ENCODE measurements at places on chromosomes 16 and 17. TPM values are rescaled to one million over a fixed set of nuclear protein-coding genes. Genes with fewer than 3 reads are reported as not detected.

MYOCD gene
- total RNA-seq: not detected

CX3CL1 gene
- not detected for total RNA-seq

GDPD3 gene
- total RNA-seq: 37.8 TPM

CBFA2T3 gene
- total RNA-seq: not detected

MAF gene
- total RNA-seq: 173 TPM

TAF15 gene
- total RNA-seq: 282 TPM

OTOP2 gene
- total RNA-seq: not detected

DNA sequence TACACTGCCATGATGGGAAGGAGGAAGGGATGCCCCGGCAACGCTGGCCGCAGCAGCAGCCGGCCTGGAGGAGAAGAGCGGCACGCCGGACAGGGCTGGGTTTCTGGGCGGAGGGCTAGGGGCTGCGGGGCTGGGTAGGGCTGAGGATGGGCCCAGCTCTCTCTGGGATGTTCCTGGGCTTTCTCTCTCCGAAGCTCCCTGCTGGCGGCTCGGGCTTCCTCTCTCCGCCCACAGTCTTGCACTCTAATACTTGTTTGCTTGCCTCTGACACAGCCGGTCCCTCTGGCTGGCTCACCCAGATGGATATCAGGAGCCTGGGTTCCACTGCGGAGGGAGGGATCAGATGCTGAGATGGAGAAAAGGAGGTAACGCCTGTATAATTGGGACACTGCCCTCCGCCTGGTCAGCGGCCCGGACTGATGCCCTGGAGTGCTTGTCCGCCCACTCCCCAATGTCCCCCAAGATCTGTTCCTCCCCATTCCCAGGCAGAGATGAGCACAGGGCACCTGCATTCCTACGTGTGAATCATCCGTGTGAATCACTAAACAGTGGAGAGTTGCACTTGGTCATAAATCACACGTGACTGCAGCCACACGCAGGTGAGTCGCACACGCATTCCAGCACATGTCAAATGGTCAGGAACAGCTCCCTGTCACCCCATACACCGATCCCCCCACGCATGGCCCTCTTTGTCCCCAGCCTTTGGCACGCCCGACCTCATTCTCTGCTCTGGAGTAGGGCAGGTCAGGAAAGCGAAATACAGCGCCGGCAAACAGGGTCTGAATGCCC, at the start of gene ALOXE3:
Gene ALOXE3 (minus strand): TSS at position 535 of the 789 bp plus-strand sequence. CDS start 524 bp downstream, at position 11.
- peak; percentile 39 for ATAC-seq

DNA sequence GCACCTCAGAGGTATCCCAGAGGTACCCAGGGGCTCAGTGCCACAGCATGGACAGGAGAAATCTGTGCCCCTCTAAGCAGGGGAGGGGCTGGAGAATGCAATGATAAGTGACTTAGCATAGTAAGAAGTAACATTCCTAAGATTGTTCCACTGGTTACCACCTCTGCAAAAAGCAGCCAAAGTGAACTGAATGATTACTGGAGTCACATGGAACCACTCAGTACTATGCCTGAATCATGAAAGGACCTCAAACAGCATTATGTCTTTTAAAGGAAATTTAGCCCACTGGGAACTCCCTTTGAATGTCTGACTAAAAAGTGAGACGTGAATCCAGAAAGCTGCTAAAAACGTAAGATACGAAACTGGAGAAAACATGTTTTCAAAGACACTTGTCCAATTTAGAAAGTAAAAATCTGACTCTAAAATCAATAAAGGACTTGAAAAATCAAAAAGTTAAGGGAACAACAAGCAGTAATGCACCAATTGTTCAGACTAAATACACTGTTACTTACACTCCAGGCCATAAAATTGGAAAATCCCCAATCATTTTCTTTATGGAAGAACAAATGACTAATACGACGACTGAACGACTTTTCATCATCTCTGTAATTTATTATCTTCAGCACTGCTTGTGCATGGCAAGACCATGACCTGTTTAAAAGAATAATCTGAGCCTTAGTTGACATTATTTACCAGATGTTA, 38.6 kb downstream of the LITAFD start:
- ATAC-seq: peak; percentile 75

DNA sequence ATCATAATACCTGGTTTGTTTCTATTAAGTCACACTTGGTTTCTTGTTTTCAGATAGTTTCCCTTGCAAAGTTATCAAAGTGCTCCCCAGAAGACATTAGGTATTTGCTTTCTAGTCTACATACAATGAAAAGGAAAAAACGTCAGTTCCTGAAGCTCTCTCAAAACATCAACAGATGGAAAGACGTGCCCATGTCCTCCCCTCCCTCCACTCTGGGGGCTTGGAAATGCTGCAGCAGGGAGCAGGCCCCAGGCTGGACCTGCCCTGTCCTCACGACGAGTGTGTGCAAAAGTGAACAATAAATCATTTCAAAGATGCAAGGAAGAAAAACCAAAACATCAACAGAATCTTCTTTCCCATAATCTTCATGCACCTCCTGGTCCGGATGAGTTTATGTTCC, 118.5 kb downstream of the USP22 start:
- no peak for ATAC-seq

DNA sequence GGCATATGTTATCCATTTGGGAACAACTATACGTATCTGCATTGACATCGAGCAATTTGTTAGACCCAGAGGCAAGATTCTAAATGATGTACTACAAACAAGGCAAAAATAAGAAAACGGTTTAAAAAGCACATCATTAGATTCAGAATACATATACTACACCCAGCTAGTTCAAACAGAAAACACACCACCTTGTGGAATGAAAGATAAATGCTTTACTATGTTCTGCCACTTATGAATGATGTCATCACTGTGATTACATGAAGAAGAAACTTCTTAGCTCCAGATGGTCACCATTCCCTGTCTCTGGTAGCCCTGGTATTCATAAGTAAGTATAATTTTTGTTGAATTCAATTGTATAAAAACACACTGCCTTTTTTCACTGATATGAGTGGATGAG, 7.8 kb downstream of the NACA2 start:
- no peak for ATAC-seq

GRCh38 chr17:81253358-81254131, 14.4 kb downstream of the NDUFAF8 start:
- peak; percentile 80 for ATAC-seq

- no peak for ATAC-seq
Measured at GRCh38 chr16:90032674-90033331, 13.5 kb upstream of the DBNDD1 start.

- no peak for ATAC-seq
Measured at GRCh38 chr17:65559461-65559803, 2.0 kb downstream of the AXIN2 start.

DNA sequence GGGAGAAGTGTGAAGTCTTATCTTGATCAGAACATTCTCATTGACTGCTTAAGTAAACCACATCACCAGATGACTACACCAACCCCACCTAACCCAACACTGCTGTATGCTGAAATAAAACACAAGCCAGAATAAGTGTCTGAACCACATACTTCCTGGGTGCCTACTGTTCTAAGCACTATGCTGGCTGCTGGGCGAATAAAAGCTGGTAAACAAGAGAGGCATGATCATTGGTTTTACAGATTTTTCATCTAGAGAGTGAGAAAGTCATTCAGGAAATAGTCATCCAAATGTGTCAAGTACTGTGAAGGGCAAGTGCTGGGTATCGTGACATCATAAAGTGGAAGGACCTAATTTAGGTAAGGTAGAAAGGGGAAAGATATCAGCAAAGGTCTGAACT, 199.0 kb upstream of the SOX9 start:
- peak; percentile 90 for ATAC-seq

- no peak for ATAC-seq
Measured at GRCh38 chr17:75561927-75562603, 25.5 kb upstream of the MYO15B start.

DNA sequence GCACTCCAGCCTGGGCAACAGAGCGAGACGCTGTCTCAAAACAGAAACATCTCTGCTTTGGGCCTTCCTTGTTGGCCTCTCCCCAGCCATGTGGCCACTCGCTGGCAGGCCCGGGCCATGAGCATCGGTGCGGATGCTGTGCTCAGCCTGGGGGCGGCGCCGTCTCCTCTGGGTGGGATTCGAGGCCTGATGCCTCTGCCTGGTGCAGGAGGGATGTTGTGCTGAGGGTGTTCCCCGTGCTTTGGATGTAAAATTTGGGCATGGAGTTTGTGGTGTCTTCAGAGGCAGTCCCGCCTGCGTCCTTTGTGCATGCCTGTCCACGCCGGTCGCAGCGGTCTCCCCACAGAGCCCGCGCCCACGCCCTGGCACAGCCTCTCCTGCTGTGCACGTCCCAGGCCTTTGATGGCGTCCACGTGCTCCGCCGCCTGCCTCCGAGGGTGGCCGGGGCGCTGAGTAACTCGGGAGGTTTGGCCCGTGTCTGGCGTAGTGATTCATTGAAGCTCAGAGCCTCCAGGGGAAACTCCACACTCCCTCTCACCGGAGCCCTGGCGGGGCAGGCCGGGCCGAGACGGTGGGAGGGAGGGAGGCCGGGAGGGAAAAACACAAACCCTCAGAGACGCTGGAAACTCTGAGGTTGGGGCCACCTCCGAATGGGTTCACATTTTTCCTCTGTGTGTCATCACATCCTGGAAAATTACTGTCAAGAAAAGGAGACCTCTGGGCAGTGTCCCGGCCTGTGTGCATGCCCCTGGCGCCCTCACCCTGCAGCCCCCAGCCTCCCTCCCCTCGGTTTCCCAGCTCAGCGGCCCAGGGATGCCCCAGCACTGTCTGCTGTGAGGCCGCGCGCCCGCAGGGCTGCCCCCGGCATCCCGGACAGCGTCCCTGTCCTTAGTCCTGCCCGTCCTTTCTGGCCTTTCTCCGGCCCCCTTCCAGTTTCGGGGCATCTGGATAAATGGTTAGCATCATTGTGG, 19.0 kb downstream of the CENPX start:
- peak; percentile 97 for ATAC-seq

DNA sequence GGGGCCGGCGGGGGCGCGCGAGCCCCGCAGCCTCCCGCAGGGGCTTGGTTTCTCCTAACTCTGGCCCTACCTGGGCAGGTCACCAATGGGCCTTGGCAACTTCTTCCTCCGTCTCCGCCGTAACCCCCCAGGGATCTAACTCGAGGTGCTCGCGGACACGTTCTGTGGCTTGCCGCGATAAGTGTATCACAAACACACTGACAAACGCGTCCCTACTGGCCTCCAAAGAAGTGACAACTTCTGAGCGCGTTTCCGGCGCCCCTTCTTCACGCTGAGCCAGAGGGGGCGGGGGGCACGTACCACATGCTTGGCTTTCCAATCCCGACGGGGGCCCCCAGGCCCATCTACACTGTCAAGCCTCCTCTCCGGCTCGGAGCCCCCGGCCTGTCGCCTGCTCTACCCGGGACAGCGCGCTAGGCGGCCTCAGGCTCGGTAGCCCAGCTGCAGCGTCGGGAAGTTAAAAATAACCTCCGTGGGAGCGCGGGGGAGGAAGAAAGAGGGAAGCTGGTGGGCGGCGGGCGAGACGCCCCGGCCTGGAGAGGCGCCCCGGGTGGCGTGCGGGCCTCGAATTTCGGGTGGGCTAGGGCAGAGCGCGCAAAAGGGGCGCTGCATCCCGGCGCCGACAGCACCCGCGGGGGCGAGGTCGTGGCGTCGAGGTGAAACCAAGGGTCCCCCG, 725 bp upstream of the SPHK1 start:
- ATAC-seq: peak; percentile 37

DNA sequence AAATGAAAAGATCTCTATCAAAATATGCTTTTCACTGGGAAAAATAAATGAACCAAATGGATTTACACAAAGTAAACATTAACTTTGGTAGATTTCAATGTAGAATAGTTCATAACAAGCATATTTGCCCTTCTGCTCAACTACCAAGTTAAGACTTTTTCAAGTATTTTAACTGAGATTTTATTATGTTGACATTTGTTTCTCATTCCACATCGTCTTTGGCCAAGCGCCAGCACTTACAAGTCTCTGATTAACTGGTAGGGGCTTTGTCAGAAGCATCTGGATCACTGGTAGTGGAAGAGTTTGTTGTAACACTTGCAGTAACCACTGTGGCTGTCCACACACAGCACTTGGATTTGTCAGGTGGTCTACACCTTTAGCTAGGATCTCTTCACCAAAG, 22.9 kb downstream of the SLFN12L start:
- ATAC-seq: no peak

- ATAC-seq: no peak
Measured at GRCh38 chr17:77644181-77645071, 314.1 kb upstream of the TNRC6C start.

GRCh38 chr17:20955427-20956323, 87.1 kb downstream of the USP22 start:
- ATAC-seq: no peak

DNA sequence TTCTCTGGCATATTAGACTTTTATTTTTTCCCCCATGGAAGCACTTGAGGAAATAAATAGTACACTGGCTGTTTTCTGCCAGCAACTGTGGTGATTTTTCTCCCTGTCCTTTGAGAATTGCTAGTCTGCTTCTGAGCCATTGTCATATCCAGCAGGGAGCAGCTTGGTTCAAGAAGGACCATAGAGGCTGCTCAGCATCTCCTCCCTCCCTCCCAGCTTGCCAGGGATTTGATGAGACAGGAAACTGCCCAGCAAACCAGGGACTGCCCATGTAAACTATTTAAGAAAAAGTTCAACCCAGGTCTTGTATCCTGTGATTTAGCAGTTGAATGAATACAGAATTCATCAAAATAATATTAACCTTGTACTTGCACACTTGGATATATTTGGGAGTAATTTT, 39.5 kb downstream of the CYB5B start:
- no peak for ATAC-seq

GRCh38 chr16:79194291-79194690, 406.2 kb downstream of the MAF start:
- no peak for ATAC-seq

GRCh38 chr17:78501241-78502036, 75.8 kb downstream of the DNAH17 start:
- no peak for ATAC-seq

DNA sequence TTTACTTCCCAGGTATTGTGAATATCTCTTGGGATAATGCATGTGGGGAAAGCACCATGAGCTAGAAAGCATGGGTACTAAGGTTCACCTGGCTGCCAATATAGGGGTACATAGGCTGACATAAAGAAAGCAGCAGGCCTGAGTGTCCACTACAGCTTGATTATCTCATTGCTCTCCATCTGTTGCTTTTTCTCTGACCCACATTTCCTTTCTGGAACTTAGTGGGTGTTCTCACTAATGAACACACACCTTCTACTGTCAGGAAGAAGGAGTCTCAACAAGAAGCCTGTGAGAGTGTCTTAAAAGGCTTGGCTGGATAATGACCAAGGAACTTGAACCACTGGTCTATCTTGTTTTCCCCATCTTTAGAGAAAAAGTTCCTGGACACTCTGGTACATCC, 62.5 kb downstream of the CA10 start:
- ATAC-seq: no peak

DNA sequence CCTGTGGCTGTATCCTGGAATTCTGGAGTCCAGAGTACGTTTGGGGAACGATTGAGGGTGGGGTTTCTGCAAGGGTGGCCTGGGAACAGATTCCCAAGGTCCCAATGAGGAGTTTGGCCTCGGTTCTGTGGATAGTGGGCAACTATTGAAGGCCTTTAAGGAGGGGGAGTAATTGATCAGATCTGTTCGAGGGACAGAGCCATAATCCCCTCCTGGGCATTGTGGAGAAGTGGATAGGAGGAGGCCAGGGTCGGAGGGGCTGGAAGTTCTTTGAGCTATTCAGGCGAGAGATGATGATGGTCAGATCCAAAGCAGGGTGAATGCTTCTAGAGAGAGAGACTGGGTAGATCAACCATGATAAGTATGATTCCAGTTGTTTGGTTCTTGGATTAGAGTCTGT, 173.4 kb downstream of the SNX29 start:
- ATAC-seq: no peak

All from activated T-helper 17 cell treated with anti-CD3 and anti-CD28 coated beads, Interleukin-2, amount 50 U/mL, for 72 hours (primary cell).